ENCODE measurements at places on chromosomes 4 and X. TPM values are rescaled to one million over a fixed set of nuclear protein-coding genes. Genes with fewer than 3 reads are reported as not detected.

Gene MAGIX
- total RNA-seq: 4.3 TPM

Gene NWD2
- total RNA-seq: not detected

Gene STK32B
- 7.6 TPM for total RNA-seq

Gene PDCL2
- not detected for total RNA-seq

Gene TLR1
- total RNA-seq: 5.5 TPM

Gene SYNPO2
- 0.69 TPM for total RNA-seq

Gene NPY1R
- total RNA-seq: not detected

Gene RADX
- total RNA-seq: not detected

Gene KCTD8
- total RNA-seq: not detected

Gene TASL
- 0.37 TPM for total RNA-seq

Gene ADRA2C
- total RNA-seq: not detected

Gene SMPX
- total RNA-seq: 0.42 TPM

Gene HSFX1
- total RNA-seq: 0.59 TPM

Gene PABPC1L2B
- total RNA-seq: not detected

Gene BTC
- total RNA-seq: 0.54 TPM

Gene UGT2B11
- not detected for total RNA-seq

Gene MID1
- total RNA-seq: 44.1 TPM

- no peak for DNase-seq
Observed at GRCh38 chr4:46554760-46555465, 165.0 kb upstream of the GABRA2 start.

- peak; percentile 16 for DNase-seq
Observed at GRCh38 chrX:50495616-50496015, 25.0 kb upstream of the DGKK start.

- peak; percentile 5 for DNase-seq
Observed at GRCh38 chr4:54614149-54614548, 43.6 kb upstream of the KIT start.

DNA sequence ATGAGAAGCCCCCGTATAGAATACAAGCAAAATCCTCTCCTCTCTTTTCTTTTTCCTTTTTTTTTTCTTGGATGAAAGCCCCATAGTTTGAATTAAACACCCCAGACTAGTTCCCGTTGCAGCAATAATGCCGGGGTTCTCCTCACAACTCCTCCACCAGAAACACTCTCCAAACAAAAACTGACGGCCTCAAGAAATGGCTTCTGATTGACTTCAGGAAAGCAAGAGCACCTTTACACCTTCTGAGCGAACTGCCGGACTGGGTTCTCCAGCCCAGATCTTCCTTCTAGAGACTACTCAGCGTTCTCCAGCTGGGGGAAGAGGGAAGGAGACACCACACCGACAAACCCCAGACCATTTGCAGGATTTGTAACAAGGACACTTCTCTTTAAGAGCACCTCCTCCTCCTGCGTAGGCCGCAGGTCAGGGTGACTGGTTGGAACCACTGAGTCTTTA, 4.0 kb downstream of the HAND2 start:
- no peak for DNase-seq

- DNase-seq: peak; percentile 93
Observed at GRCh38 chr4:5747738-5748375, 36.9 kb downstream of the EVC start.

- DNase-seq: peak; percentile 28
Observed at GRCh38 chr4:38869511-38869910, 1.9 kb downstream of the FAM114A1 start.

DNA sequence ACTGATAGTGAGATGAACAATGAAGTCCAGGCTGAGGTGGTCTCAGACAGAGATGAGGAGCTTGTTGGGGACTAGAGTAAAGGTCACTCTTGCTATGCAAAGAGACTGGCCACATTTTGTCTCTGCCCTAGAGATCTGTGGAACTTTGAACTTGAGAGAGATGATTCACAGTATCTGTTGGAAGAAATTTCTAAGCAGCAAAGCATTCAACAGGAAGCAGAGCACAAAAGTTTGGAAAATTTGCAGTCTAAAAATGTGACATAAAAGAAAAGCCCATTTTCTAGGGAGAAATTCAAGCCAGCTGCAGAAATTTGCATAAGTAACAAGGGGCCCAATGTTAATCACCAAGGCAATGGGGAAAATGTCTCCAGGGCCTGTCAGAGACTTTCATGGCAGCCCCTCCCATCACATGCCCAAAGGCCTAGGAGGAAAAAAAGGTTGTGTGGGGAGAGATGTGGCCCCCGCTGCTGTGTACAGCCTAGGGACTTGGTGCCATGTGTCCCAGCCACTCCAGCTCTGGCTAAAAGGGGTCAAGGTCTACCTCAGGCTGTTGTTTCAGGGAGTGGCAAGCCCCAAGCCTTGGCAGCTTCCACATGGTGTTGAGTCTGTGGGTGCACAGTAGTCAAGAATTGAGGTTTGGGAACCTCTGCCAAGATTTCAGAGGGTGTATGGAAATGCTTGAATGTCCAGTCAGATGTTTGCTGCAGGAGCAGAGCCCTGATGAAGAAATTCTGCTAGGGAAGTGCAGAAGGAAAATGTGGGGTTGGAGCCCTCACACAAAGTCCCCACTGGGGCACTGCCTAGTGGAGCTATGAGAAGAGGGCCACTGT, 262.8 kb downstream of the DKK2 start:
- DNase-seq: peak; percentile 70

DNA sequence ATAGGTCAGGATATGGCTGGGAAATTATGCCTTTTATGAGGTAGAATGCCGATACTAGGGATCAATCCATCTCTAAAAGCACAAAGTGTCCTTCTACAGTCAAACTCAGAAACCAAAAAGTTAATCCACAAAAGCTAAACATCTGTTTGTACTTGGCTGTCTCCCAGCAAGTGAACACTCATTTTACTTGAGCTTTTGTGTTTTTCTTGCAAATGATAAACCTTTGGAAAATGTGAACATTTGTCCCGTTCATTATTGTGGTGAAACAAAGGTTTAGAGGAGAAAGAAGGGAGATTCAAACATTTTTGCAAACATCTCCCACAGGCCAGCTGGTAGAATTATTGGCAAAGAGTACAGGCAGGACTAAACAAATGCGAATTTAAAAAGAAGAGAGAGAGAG, 300.6 kb upstream of the SPANXN1 start:
- DNase-seq: no peak

GRCh38 chr4:158010361-158010760, 162.5 kb downstream of the GASK1B start:
- no peak for DNase-seq

GRCh38 chr4:113566015-113566795, 195.3 kb downstream of the CAMK2D start:
- no peak for DNase-seq

GRCh38 chr4:144975718-144976117, 122.3 kb downstream of the ANAPC10 start:
- DNase-seq: no peak

- DNase-seq: no peak
Observed at GRCh38 chr4:189304809-189305208, 635.9 kb upstream of the FRG1 start.

DNA sequence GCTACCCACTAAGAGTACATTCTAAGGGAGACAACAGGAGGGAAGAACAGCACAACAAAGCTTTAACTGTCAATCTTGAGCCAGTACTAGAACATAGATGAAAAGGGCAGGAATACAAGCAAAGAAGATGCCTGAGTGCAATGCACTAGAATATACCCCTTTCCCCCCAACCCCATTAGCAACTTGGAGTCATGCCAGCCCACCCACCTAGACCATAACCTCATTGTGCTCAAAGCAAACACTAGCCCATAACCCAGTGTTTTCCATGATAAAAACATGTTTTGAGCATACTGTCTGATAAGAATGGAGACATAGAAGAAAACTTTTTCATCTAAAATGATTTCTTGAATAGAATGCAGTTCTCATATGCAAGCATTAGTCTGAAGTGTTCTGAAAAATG, 183.2 kb downstream of the RAP1GDS1 start:
- no peak for DNase-seq

GRCh38 chr4:80154545-80154933, 42.8 kb upstream of the PRDM8 start:
- no peak for DNase-seq

GRCh38 chr4:27357283-27357682, 496.6 kb downstream of the STIM2 start:
- peak; percentile 4 for DNase-seq

DNA sequence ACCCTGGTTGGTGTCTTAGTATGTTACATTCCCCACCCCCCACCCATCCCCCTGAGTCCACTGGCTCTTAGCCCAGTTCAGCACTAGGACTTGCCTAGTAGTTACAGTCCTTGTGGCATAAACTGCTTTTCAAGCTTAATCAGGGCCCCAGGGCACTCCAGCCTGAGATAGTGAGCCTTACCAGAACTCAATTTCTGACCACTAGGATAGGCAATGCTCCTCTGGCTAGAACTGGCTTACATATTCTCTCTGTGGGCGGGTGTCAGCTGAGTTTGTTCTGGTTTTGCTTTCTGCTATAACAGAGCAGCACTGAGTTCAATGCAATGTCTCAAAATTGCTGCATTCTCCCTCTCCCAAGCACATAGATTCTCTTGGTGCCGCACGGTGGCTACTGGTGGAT, 391.4 kb upstream of the DIPK2B start:
- DNase-seq: peak; percentile 64

DNA sequence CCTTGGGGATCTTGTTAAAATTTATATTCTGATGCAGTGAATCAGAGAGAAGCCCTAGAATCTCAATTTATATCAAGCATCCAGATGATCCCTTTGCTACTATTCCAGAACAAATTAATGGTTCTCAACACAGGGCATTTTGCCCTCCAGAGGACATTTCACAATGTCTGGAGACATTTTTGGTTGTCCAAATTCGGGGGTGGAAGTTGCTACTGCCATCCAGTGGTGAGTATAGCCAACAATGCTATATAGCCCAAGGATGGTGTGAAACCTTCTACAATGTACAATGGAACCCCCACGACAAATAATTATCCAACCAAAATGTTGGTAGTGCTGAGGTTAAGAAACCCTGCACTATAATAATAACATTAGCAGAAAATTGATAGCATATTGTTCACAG, 2440.0 kb downstream of the PCDH7 start:
- DNase-seq: peak; percentile 15

DNA sequence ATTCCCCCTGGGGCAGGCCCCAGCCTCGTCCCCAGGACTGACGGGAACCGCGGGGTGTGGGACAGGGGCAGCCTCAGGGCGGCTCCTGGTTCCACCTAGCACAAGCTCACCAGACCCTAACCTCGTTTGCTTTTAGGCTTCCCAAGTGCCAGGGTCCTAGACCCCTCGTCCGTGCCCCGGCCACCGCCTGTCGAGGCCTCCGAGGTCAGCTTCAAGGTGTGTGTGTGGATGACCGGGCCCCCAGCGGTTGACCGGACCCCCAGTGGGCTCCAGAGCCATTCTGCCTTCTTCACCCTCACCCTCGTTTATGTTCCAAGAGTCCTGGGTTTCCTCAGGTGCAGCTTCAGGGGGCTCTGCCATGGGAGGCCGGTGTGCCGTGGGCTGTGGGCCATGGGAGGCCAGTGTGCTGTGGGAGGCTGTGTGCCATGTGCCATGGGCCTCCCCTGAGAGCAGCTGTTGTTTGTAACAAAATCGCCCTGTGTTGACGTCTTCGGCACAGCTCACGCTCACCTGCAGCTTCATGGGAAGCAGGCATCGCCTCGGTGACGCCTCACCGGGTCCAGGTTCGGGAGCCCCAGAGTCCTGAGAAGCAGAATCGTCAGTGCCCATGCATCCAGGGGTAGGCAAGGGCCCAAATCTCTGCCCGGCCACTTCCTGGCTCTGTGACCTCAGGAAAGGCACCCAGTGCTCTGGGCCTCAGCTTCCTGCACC, 43.0 kb upstream of the HMX1 start:
- DNase-seq: no peak

GRCh38 chr4:141890279-141890678, 253.9 kb downstream of the IL15 start:
- no peak for DNase-seq

DNA sequence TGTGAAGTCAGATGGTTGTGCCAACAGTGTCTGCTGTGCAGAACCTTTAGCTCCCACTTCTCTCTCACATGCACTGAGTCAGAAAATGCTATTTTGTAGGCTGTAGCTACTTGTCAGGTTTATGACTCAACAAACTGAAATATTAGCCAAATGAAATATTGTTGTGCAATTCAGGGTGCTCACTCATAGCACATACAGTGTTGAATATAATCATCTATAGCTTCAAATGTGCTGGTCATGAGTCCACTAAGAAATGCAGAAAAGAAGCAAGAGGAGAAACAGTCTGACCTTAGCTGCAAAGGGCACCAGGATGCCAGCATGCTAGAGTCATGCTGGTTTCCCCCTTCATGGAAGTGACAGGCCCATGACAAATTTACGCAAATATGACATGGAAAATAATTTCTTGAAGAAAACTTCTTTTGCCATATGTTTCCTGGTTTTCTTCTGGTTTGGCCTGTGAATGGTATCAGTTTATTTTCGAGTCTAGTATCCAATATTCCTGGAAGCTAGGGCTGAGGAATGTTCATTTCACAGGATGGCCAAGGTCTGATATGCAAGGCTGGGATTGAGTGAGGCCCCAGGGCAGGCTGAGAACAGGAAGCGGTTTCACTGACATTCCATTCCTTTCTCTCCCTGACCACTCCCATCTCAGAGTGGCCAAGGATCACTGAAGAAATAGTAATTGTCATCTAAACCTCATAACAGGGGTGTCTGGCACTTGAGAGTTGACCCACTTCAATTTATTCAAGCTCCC, 10.3 kb upstream of the CXCL2 start:
- peak; percentile 95 for DNase-seq

- DNase-seq: no peak
Observed at GRCh38 chrX:134732152-134732551, 73.9 kb upstream of the PLAC1 start.
